Activated naive CD8-positive, alpha-beta T cell treated with anti-CD3 and anti-CD28 coated beads, Interleukin-2, amount 50 U/mL, for 24 hours (primary cell): ENCODE measurements at places on chromosomes 5 and 9.

GRCh38 chr5:68968429-68968828 is 125.4 kb upstream of the SLC30A5 start:
- DNase-seq = no peak

DNA sequence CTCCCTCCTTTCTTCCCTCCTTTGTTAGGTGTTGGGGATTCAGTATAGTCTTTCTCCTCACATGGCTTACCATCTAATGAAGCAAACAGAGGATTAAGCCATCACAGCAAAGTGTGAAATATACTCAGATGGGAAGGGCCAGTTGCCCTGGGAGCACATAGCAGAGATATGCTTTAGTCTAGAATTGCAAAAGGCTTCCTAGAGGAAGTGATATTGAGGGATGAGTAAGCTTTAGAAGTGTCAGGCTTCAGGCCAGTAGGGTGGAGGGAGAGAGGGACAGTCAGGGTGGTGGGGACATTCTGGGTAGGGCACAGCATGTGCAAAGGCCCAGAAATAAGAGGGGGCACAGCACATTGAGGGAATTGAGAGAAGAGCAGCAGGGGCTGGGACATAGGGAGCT is 46.2 kb upstream of the GLRA1 start:
- no peak for DNase-seq

DNA sequence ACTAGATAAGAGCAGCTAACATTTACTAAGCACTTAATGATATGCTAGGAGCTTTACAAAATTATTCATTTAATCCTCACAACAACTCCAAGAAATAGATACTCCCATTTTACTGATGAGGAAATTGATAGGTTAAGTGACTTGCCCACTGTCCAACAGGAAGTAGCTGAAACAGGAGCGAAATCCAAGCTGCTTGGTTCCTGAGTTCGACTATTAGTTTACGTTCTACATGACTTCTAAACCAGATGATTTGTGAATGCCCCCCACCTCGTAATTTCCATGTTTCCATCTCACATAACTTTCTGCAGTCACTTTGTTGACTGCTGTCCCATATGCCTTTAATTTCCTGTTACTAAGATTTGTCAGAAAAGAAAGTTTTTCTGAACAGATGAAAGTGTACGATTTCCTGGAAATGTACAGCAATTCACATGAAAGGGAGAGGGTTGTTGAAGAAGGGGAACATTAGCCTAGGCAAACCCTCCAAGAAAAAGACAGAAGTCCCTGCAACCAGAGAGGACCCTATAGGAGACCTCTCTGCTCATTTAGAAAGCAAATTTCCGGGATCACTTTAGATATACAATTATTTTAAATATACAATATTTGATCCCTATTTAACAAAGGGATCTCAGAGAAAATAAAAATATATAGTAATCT is 279.1 kb upstream of the EFNA5 start:
- DNase-seq = no peak

GRCh38 chr5:68431186-68431585 is 215.6 kb downstream of the PIK3R1 start:
- no peak for DNase-seq

DNA sequence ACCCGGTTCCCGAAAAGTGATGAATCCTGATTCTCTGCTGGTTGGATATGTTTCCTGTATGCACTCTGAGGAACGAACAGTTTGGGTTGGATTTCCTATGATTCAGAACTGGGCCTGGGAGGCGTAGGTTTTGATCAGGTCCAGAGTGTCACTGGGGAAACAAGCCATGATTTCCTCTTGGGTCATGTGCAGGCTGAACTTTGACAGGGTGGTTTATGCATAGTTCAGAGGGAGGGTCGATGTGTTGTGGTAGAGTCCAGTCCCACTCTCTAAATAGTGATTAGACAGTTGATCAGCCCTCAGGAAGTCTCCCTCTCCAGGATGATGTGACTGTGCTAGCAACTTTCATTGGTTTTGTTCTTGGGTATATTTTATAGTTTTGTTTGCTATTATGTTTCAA is 17.4 kb downstream of the ATG10 start:
- no peak for DNase-seq

DNA sequence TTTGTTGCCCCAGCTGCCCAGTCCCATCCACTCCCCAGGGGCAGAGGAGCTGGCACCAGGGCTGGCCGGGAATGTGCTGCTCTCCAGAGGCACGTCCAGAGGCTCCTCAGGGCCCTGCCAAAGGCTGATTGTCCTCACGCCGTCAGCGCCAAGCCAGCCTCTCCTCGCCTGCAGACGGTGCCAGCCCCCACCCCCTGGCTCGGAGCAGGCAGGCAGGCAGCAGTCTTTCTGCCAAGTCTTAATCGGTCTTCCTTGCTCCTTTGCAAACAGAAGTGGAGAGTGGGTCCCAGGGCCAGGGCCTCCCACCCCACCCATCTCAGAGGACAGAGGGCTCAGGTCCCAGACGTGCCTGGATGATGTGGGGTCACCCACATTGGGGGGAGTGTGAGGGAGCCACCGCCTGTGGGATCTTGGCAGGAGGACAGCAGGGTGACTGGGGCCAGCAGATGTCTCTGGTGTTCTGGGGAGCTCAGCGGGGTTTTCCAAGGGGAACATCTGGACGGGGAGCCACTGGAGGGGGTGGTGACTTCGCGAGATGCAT is 36.3 kb downstream of the FAM163B start:
- DNase-seq = no peak

DNA sequence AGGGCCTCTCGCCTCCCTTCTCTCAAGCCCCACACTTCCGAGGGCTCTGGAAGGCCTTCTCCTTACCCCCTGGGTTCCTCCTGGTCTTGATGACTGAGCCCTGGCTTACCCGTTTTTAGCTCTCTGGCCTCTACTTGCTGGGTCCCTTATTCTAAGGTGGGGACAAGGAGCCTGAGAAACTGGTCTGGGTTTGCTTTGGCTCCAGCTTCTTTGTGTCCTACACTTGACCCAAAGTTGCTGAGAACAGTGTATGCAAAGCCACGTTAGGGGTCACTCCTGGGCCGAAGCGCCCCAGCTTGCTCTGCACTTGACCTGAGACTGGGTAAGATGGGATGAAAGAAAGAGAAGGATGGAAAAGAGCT is 788 bp downstream of the ZNF346 start:
- peak; percentile 16 for DNase-seq

GRCh38 chr9:79662537-79662956 is 90.8 kb downstream of the TLE4 start:
- no peak for DNase-seq

DNA sequence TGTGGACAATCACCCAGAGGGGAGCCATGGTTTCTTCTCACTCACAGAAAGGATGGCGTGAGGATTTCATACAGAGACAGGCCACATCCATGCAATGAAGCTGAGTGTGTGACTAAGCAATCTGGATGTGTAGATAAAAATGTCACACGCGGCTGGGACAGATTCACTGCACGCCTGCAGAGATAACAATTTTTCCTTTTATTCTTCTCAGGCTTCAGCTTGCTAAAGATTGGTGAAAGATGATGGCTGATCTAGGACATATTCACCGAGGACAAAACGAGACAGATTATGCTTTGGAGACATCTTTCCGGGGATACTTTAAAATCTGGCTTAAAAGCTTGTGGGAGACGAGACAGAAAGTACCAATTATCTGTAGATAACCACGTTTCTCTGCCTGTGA is 313.9 kb upstream of the TRPC7 start:
- no peak for DNase-seq

- DNase-seq = no peak
Measured at GRCh38 chr9:91815896-91816295, 134.1 kb downstream of the ROR2 start.

GRCh38 chr5:15263942-15264341 is 236.0 kb upstream of the FBXL7 start:
- DNase-seq = no peak

DNA sequence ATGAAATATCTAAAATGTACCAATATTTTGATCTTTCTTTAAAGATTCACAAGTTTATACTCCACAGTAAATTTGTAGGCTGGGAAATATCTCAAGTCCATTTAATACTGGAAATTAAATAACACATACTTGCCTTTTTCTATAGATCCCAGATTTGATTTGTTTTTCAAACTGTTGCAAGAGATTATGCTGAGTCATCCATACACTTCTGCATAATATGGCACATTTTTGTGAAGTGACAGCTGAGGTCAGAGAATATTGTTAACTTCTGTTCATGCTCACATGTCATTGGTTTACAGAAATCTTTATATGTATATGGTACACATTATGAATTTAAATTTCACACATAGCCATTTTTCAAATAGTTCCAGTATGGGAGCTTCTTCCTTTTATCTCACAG is 1066.3 kb upstream of the NUDT12 start:
- no peak for DNase-seq

- no peak for DNase-seq
Measured at GRCh38 chr5:173954671-173955521, 34.1 kb upstream of the C5orf47 start.

GRCh38 chr9:8349376-8349775 is 549.8 kb upstream of the DMAC1 start:
- DNase-seq = no peak

DNA sequence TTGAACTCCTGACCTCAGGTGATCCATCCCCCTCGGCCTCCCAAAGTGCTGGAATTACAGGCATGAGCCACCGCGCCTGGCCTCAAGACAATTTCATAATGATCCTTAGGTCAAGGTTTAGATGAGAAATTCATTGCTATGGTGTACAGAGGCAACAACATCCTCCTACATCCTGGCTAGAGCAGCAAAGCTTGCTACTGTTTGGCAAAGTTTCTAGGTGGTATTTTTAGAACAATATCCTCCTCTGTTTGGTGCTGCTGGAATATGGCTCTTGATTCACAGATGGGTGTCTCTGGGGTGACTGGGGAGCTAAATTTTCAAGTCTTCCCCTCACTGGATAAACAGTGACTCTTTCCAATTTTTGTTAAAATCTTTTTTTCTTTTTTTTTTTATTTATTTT is 30.6 kb downstream of the CRHBP start:
- no peak for DNase-seq

DNA sequence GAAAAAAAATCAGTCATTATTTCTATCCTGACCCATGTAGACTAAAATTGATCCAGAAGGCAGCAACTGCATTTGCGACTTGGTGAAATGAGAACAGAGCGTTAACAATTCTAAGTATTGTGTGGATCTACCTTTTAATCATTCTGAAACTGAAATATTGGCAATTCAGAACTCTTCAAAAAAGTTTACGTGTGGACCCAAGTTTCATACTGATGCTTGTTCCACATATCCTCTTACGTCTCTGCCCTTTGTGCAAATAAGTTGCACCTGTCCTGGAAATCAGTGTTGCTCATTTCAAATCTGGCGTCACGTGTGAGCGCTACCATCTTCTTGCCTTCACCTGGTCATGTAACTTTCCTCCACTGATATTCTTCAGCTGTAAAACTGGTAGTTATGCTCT is 74.7 kb downstream of the NTRK2 start:
- no peak for DNase-seq

DNA sequence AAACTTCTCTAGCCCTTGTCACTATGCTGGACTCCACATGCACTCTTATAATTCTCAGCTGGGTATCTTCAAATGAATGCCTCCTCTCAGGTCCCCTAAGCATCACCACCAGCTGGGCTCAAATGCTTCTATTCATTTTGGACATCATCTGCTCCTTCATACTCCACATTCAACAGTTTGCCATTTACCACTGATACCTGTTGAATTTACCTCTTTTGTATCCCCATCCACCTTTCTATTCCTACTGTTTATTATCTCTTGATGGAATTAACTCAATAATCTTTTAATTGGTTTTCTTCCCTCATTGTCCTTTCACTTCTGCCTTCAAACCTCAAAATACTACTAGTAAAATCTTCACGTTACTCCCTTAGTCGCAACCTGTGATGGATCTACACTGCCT is 14.5 kb downstream of the RANBP6 start:
- DNase-seq = no peak

DNA sequence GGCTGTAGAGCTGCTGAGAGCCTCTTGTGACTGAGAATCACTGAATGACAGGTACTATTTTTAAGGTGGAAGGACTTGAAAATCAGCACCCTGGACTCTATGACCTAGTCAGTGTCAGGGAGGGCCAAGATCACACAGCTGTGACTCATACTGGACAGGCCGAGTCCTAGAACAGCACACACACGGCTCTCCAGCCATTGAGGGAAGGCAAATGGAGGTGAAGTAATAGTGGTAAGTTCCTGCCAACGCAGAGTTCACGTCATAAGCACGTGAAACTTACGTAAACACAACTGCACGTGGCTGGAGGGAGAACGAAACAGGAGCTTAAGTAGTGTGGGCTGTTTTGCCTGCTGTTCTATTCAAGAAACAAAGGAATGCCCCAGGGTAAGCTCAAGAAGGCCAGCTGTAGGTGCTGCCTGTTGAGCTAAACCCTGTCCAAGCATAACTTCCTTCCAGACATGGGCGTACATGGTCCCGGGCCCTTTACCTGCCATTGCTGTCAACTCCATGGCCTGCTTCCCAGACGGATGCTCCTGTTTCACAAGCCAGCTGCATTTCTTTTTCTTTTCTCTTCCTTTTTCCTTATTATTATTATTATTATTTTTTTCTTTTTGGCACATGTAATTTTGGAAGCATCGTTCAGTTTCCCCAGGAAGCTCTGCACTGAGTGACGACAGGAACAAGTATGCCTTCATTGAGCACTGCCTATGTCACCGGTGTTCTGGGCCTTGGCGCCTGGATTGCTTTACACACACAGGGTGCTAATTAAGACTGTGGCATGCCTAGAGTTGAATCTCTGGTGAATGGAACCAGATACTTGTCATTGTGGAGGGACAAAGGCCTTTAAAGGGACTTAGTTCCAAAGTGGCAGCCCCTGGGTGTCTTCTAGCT is 10.2 kb upstream of the LCP2 start:
- DNase-seq = no peak

GRCh38 chr9:134782921-134783698 is 97.5 kb upstream of the FCN2 start:
- no peak for DNase-seq

DNA sequence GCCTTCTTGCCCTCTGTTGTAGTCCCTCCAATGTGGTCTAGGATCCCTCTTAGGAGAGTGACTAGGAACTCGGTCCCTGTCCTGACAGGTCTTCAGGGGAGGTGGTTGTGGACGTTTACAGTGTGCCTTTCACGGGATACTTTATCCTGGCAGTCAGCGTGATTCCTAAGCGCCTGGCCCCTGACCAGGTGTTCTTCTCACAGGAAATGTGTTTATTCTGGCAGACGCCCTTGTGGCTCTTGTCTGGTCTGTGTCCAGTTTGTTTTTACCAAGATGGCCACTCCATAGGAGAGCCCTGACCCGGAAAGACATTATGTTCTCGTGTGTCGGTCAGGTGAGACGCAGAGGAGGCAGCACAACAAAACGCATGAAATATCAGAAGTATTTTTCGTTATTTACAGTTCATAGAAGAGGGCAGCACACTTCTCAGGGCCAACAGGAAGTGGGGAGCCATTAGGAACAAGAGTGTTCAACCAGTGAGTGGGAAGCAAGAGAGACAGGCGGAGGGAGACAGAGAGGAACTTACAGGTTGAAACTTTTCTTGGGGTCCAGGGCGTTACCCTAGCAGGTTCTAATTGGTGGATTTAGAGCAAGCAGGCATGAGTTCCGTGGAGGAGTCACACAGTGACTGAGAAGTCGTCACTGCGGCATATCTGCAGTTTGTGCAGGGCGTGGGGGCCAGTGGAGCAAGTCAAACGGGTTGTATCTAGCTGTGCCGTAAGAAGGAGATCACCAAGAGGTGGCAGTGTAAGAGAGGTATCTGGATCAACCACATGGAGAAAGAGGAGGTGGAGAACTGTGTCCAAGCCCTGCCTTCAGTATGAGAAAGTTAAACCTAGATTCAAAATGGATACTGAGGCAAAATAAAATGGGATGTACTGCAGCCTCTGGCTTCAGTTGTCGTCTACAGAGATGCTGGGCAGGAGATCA is 412.9 kb downstream of the ZSWIM6 start:
- DNase-seq = no peak
